Cardiac fibroblast (primary cell): ENCODE measurements at places on chromosomes 2 and 18.
A peak's percentile ranks its signal among the peaks of the same experiment; 100 is the strongest.

DNA sequence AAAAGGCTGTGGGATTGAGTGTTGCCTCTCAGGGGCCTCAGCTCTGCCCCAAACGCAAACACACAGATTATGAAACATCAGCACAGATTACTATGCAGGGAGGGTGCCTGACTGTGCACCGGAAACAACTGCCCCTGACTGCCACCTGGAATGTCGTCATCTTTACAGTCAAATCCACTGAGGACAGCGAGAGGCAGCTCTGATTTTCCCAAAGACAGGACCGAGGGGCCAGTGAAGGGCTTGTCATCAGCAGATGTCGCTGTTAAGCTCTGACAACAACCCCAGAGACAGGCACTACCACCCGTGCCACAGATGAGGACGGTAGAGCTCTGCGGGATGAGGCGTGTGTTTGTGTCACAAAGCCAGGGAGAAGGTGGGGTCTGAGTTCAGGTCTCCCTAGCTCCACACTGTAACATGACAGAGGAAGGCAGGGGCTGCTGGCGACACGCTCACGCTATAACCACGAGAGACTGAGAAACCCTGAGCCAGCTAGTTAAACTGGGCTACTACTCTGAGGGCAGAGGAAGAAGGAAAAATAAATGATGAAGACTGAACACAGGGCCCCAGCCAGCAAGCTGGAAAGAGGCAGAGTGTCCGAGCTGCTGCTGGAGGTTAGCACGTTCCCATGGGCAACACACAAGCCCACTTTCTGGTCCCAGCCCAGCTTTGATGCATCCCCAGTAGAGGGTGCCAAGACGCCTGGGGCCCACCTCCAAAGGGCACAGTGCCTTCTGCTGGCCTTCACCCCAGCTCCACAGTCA is 47.0 kb downstream of the PARD6G start:
- no peak for DNase-seq

DNA sequence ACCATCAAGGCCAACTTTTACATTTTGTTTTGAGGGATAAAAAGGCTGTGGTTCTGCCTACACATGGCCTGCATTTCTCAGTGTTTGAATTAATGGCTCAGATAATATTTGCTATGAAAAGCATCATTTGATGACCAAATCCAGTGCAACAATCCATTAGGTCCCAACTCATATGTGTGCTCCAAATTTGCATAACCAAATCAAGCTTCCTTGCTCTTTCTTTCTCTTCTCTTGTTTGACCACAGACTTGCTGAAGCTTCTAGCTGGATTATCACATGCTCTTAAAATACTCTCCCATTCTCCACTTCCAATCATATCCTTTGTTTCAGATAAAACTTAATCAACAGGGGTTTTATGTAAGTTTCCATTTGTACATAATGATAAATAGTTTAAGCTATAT is 147.0 kb downstream of the TCF4 start:
- DNase-seq: no peak

- no peak for DNase-seq
These were observed 1.4 kb upstream of the MBP start for GRCh38 chr18:77133835-77134496.

GRCh38 chr2:111219285-111219684 is 98.6 kb downstream of the BCL2L11 start:
- DNase-seq: no peak

- DNase-seq: no peak
These were observed 35.7 kb upstream of the TAF4B start for GRCh38 chr18:26190506-26190905.

- DNase-seq: peak; percentile 73
These were observed 24.5 kb upstream of the KCNE4 start for GRCh38 chr2:223027442-223027841.

- no peak for DNase-seq
These were observed 19.0 kb downstream of the KRCC1 start for GRCh38 chr2:88036606-88037005.

DNA sequence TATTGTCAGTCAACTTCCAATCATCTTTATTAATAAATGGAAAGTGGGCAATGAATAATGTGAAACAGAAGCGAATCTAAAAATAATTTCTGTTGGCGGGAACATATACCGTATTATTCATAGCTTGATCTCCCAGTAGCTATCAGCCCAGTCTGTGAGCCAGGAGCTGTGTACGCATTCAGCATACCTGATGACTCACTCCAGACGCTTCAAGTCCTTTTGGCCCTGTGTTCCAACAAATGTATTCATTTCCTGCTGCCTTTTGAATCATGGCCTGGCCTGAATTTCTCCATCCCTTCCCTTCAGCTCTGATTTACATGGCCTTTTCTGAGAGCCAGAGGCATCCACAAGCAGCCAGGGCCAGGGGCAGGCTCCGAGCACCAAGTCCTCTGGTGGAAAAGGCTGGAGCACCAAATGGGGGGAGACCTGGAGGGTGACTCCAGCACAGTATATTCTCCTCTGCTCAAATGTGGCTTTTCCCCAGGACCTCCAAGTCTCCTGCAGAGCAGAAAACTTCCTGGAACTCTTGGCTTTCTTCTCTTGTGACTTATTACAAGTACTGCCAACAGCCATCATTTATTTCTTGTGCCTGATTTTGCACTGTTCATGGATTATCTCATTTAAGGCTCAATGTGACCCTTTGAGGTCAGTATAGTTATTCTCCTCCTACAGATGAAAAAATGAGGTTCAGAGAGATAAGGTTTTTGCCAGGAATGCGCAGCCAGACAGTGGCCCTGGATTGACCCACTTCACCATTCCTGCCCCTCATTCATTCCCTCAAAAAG is 108.7 kb downstream of the EN1 start:
- DNase-seq: peak; percentile 99

DNA sequence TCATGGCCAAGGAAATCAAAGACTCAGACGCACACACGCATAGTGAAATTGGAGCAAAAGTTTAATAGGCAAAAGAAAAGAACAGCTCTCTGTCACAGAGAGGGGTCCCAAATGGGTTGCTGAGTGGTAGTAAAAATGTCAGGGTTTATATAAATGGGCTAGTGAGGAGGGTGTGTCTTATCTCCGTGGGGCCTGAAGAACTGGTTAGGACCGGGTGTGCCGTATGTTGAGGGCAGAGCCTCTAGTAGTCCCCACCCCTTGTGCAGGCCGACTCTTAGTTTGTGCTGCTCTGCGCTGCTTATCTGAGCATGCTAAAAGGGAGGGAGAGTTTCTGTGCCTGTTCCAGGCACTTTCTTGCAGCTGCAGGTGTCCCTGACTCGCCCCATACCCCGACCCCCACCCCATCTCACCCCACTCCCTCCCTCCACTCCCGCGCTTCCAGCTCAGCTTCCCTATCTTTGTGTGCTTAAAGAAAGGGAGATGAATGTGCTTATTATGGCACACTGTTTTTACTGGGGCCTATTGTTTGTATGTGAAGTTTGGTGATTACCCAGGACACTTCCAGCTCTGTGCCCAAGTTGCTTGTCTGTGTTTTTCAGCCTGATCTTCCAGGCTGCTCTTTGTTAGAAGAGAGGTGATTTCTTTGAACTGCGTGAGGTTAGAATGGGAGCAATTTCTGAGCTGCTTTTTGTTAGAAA is 167.4 kb downstream of the SPAG16 start:
- DNase-seq: no peak
